ENCODE measurements at places on chromosomes 4 and X.

- no peak for DNase-seq
These were observed at the start of gene CFAP47 for GRCh38 chrX:35919536-35920309. TSS of gene CFAP47 (plus strand) at chrX:35919734. CDS start at chrX:35919800, 66 bp downstream.

GRCh38 chr4:86001591-86001990 lies 358.3 kb downstream of the MAPK10 start:
- no peak for DNase-seq

GRCh38 chr4:178633263-178633662 lies 1191.0 kb upstream of the AGA start:
- DNase-seq: no peak

GRCh38 chr4:930827-931193 lies 1.3 kb downstream of the GAK start:
- DNase-seq: no peak

GRCh38 chr4:122010610-122011009 lies 58.8 kb upstream of the TRPC3 start:
- peak; percentile 91 for DNase-seq

- no peak for DNase-seq
These were observed 52.8 kb downstream of the FAM47C start for GRCh38 chrX:37060999-37061398.

- DNase-seq: no peak
These were observed 28.0 kb upstream of the CD40LG start for GRCh38 chrX:136619899-136620505.

GRCh38 chr4:146567396-146567795 lies 45.7 kb upstream of the SLC10A7 start:
- DNase-seq: no peak

Data from fibroblast of skin of left quadriceps (primary cell).